ENCODE measurements at places on chromosomes 11 and 22. TPM values are rescaled to one million over a fixed set of nuclear protein-coding genes. Genes with fewer than 3 reads are reported as not detected.

The ME3 gene
- total RNA-seq = not detected

The OR8I2 gene
- not detected for total RNA-seq

The MPPED2 gene
- total RNA-seq = not detected

The TRIM34 gene
- 1.9 TPM for total RNA-seq

The CHRM1 gene
- total RNA-seq = not detected

Measured in HT1080 (cell line).